H1 (cell line): ENCODE measurements at places on chromosomes 5 and 9. TPM values are rescaled to one million over a fixed set of nuclear protein-coding genes. Genes with fewer than 3 reads are reported as not detected.

- no peaks in the 10 kb centered on the region for H3K36me3 ChIP-seq
- DNase-seq, result no peak
- H3K27ac ChIP-seq, result no peak overlapping the region
- H3K4me1 ChIP-seq, result no peaks in the 10 kb centered on the region
- no peak overlapping the region for H3K4me3 ChIP-seq
Observed at GRCh38 chr9:114914139-114914538, 16.3 kb downstream of the TNFSF8 start.

GRCh38 chr9:109716631-109717030 lies 63.4 kb upstream of the PALM2AKAP2 start:
- H3K36me3 ChIP-seq, result no peaks in the 10 kb centered on the region
- H3K4me1 ChIP-seq, result no peaks in the 10 kb centered on the region
- no peak overlapping the region for H3K4me3 ChIP-seq
- no peaks in the 10 kb centered on the region for H3K27me3 ChIP-seq

Gene ANKRD34B
- 5.3 and 6.3 TPM in 2 replicates for total RNA-seq

Gene COL15A1
- total RNA-seq, result 0.08 and 0.15 TPM in 2 replicates

DNA sequence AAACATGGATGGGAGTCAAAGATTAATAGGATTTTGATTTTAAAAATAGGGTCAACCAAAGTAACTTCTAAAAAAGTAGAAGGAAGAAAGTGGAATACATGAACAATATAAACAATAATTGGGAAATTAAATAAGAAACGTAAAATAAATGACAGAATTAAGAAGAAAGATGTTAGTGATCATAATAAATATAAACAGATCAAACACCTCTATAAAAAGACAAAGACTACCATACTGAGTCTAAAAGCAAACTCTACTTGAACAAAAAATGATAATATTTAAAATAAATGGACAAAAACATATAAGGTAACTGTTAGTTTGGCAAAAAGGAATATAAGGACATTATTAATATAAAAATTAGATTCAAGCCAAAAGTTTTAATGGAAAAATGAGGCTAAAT lies 57.7 kb upstream of the ZNF618 start:
- no peaks in the 10 kb centered on the region for H3K36me3 ChIP-seq
- no peaks in the 10 kb centered on the region for H3K4me1 ChIP-seq
- no peak for DNase-seq
- H3K27ac ChIP-seq, result no peak overlapping the region
- H3K27me3 ChIP-seq, result no peaks in the 10 kb centered on the region
- H3K4me3 ChIP-seq, result no peak overlapping the region

- H3K36me3 ChIP-seq, result no peaks in the 10 kb centered on the region
- no peaks in the 10 kb centered on the region for H3K27me3 ChIP-seq
- no peak overlapping the region for H3K4me3 ChIP-seq
- H3K27ac ChIP-seq, result no peak overlapping the region
- H3K4me1 ChIP-seq, result peaks cover 10% of the 10 kb centered on the region
Observed at GRCh38 chr9:132946631-132947295, 2.3 kb upstream of the TSC1 start.

Gene HACD4
- total RNA-seq, result 0.61 and 0.86 TPM in 2 replicates

Gene WDR38
- total RNA-seq, result not detected in 2 replicates

Gene POC5
- 11.2 and 11.9 TPM in 2 replicates for total RNA-seq
